ENCODE measurements at places on chromosomes 16 and 17. TPM values are rescaled to one million over a fixed set of nuclear protein-coding genes. Genes with fewer than 3 reads are reported as not detected.

Gene MYADML2
- 0.13 TPM for total RNA-seq

Gene UNC13D
- total RNA-seq = 6.3 TPM

DNA sequence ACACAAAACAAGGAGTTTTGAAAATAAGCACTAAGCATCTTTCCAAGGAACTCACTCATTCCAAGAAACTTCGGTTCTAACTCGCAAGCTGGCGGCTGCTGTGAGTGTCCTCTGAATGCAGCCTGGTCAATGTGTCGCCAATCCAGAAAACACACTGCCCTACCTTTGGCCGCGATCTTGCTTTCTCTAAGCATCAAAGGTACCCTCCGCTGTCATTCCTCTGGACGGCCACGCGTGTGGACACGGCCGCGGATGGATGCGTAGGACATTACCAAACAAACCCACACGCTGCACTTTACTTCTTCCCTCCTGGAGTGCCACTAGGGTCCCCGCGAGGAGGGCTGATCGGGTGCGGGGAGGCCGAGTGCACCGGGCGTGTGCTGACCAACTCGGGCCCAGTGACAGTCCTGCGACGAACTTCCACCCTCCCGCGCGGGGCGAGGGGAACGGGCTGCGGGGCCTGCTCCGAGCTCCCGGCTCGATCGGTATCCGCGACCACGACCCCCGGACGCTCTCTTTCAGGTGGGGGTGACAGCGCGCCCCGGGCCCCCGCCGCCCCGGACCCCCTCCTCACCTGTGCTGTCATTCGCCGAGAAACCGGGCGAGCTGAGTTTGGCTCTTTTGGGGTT is 1.1 kb downstream of the CREBBP start:
- DNase-seq = peak; percentile 32

GRCh38 chr16:77298418-77299360 is 99.5 kb downstream of the SYCE1L start:
- no peak for DNase-seq

GRCh38 chr17:40555296-40556190 is 9.7 kb downstream of the CCR7 start:
- DNase-seq = no peak

Gene MAF
- 4.9 TPM for total RNA-seq

- DNase-seq = no peak
These were observed 7.5 kb upstream of the SNTB2 start for GRCh38 chr16:69179328-69180010.

DNA sequence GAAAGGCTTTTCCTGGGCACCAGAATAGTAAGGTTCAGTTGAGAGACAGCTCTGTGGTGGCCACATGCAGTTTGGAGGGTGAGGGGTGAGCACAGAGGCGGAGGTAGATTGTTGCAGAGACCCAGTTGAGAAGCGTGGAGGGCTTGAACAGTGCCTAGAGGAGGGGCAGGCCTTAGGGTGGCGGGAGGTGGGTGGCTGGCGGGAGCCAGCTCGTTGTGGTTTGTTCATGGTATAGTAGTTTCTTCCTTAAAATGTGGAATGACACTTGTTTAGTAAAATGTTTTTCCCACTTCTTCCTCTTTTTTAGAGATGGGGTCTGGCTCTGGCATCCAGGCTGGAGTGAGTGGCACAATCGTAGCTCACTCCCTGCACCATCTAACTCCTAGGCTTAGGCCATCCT is 14.2 kb downstream of the USP10 start:
- DNase-seq = no peak

Measured in H9 (cell line).